ENCODE measurements at places on chromosomes 3 and 15. TPM values are rescaled to one million over a fixed set of nuclear protein-coding genes. Genes with fewer than 3 reads are reported as not detected.

DNA sequence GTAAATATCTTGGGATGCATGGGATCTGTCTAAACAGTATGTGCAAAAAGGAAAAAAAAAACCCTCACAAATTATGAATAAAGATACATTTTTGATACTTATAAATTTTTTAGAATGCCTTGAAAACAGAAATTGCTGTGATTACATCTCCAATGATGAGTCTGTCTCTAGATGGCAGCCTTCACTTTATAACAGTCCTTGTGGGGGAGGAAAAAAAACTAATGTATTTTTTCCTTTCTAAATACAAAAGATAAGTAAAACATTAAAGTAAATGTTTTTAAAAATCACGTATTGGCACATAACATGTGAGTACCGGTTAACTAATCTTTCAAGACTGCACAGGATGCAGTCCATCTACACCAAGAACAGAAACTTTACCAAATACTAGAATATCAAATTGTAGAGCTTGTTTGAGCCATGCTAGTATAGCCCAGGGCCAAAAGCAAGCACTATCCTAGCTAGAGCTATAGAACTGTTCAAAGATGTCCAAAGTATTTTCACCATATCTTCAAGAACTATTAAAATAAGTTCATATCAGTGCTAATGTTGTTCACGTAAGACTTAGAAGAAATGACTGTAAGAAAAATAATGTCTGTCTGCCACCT, 206.4 kb downstream of the STAG1 start:
- no peak overlapping the region for H3K4me3 ChIP-seq
- peak overlapping the region; percentile 55 for H3K27ac ChIP-seq
- H3K36me3 ChIP-seq: peaks cover 8% of the 10 kb centered on the region
- no peaks in the 10 kb centered on the region for H3K27me3 ChIP-seq
- peaks cover 28% of the 10 kb centered on the region for H3K4me1 ChIP-seq
- no peak for DNase-seq

- no peak for DNase-seq
- no peaks in the 10 kb centered on the region for H3K27me3 ChIP-seq
- no peak overlapping the region for H3K27ac ChIP-seq
- no peak overlapping the region for H3K4me3 ChIP-seq
Measured at GRCh38 chr3:111735243-111735758, 123.8 kb upstream of the PHLDB2 start.

Gene KLF13
- polyA plus RNA-seq: 89.9 TPM

DNA sequence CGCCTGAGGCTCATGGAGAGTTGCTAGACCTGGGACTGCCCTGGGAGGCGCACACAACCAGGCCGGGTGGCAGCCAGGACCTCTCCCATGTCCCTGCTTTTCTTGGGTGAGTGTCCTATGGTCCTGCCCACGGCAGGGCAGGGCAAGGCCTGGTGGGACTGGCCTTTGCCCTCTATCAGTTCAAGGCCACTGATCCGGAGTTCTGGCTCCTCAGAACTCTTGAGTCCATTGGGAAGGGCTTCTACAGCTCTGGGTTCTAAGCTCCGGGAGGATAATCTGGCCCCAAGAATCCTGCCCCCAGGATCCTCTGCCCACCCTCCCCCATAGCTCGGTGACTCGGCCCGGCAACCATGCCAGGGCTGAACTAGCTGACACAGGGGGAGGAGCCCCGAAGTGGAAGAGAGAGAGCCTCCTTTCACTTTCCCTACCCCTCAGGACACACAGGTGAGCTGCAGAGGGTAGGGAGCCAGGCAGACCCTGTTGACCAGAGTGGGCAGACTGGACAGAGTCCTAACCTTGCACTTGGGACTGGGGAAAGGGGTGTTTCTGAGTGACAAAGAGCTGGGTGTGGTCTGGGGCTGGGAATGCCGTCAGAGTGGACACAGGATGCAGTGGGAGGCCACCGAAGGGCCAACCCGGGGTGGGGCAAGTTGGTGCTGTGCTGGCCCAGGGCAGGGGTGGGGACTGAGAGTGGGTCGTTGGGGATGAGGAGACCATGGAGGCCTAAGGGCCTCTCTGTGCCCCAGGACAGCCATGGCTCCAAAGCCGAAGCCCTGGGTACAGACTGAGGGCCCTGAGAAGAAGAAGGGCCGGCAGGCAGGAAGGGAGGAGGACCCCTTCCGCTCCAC, 664 bp downstream of the PARP3 start:
- DNase-seq: peak; percentile 32
- H3K36me3 ChIP-seq: no peaks in the 10 kb centered on the region
- peak overlapping the region; percentile 93 for H3K4me3 ChIP-seq
- H3K4me1 ChIP-seq: peaks cover 26% of the 10 kb centered on the region
- peaks cover 2% of the 10 kb centered on the region for H3K27me3 ChIP-seq
- H3K27ac ChIP-seq: peak overlapping the region; percentile 92

- H3K4me3 ChIP-seq: no peak overlapping the region
- H3K4me1 ChIP-seq: no peaks in the 10 kb centered on the region
- H3K27ac ChIP-seq: no peak overlapping the region
- no peak for DNase-seq
Measured at GRCh38 chr3:101026881-101027280, 33.7 kb upstream of the ABI3BP start.

Gene ENTPD3
- not detected for polyA plus RNA-seq

Gene GOLGA6L24
- not detected for polyA plus RNA-seq

Gene AMT
- polyA plus RNA-seq: 8.2 TPM

DNA sequence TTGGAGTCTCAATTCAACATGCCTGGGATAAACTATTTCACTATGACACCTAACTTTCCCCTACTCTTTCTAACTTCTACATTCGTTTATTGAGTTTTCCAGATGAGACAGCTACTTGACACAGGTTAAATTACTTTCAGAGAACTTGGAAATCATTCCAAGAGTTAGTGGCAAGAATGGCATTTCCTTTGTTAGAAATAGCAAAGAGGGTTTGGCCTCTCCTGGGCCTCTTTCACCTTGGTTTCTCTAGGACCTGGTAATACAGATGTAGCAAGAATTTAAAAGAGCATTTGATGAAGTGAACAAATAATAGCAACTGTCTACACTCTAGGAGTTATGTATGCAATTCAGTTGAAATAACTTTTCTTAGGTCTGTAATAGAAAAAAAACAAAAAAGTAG, 748.9 kb downstream of the MECOM start:
- DNase-seq: no peak
- H3K4me3 ChIP-seq: no peak overlapping the region
- no peaks in the 10 kb centered on the region for H3K4me1 ChIP-seq
- no peaks in the 10 kb centered on the region for H3K36me3 ChIP-seq
- no peak overlapping the region for H3K27ac ChIP-seq
- no peaks in the 10 kb centered on the region for H3K27me3 ChIP-seq

DNA sequence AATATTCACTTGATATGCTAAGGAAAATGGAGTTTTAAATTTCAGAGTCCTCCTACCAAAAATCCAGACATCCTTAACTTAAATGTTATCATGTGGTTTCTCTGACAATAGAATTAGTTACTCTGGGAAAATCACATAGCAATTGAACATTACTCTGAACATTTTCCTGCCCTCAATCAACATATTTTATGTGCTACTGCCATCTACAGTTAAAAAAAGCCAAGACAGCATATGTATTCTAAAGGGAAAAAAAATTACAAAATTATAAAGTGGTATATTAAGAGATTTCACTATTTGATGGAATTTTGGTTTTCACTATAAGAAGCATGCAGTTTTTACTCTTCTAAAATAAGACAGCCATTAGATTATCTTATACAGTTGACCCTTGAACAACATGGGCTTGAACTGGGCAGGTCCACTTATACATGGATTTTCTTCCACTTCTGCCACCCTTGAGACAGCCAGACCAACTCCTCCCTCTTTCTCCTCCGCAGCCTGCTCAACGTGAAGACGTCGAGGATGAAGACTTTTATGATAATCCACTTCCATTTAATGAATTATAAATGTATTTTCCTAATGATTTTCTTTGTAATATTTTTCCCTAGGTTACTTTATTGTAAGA, 122.3 kb downstream of the ATP1B3 start:
- DNase-seq: no peak
- H3K27me3 ChIP-seq: no peaks in the 10 kb centered on the region
- H3K36me3 ChIP-seq: peaks cover 4% of the 10 kb centered on the region
- H3K4me3 ChIP-seq: no peak overlapping the region
- H3K27ac ChIP-seq: no peak overlapping the region

Gene VPS33B
- polyA plus RNA-seq: 4.7 TPM

- no peak for DNase-seq
- H3K27ac ChIP-seq: no peak overlapping the region
- no peaks in the 10 kb centered on the region for H3K4me1 ChIP-seq
- H3K36me3 ChIP-seq: no peaks in the 10 kb centered on the region
Measured at GRCh38 chr3:128503751-128504532, 10.9 kb upstream of the GATA2 start.

DNA sequence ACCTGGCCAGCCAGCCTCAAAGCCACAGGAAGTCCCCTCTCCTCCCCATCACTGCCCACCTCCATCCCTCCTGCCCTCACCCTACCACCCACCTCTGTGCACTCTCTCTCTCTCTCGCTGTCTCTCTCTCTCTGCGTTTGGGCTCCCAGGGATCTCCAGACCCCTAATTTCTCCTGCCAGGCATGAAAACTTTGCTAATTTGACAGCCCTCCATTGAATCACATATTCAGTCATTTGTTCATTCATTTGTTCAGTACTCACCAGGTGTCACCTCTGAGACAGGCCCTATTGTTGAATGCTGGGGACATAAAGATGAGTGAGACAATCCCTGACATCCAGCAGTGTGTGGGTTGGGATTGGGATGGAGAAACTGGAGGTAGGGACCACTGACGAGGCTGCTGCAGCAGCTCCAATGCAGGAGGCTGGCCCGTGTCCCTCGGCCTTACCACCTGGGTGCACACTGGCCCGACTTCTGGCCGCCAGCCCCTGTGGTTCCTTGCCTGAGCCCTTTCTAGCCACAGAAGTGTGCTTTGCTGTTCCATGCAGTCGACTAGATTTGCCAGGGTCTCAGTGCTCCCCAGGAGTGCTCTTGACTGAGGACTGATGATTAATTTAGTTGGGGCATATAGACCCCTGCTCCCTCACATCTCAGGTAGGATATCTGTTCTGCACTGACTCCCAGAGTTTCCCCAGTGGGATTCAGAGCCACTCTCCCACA, 38.6 kb upstream of the TSEN2 start:
- H3K36me3 ChIP-seq: no peaks in the 10 kb centered on the region
- H3K4me1 ChIP-seq: no peaks in the 10 kb centered on the region
- H3K27me3 ChIP-seq: peaks cover 11% of the 10 kb centered on the region

DNA sequence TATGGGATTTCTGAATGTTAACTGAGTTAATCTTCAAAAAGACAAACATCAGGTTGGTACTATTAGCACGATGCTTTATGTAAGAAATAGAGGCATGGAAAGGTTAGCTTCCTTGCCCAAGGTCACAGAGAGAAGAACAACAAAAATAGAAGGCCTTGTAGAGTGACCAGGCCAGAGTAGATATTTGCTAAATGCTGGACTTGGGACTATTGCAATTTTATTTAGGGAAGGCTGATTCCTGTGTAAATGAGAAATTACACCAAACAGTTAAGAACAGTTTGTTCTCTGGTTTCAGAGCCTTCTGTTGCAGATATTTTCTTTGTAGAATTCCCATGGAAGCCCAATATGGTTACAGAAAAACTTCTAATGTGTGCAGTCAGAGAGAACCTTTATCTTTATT, 16.4 kb upstream of the SLITRK3 start:
- H3K27ac ChIP-seq: no peak overlapping the region
- H3K27me3 ChIP-seq: no peaks in the 10 kb centered on the region
- H3K36me3 ChIP-seq: no peaks in the 10 kb centered on the region
- H3K4me3 ChIP-seq: no peak overlapping the region
- H3K4me1 ChIP-seq: no peaks in the 10 kb centered on the region

DNA sequence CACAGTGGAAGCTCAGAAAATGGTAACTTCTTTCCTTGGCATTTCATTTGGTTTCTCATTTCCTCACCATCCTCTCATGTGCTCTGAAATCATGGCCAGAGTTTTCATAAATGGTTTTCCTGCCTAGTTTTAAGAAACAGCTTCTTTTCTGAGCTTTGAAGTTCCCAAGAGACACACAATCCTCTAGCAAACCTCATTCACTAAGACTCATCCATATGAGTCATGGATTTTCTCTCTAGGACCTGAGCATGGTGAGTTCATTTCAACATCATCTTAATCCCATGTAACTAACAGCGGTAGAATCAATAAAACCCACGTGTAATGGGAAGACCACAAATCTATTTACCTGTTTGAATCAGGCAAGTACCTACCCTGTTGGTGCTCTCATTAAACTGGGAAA, 274.5 kb upstream of the LRTM1 start:
- H3K27me3 ChIP-seq: no peaks in the 10 kb centered on the region
- DNase-seq: no peak
- H3K36me3 ChIP-seq: no peaks in the 10 kb centered on the region

GRCh38 chr3:175601521-175601920, 742.4 kb downstream of the NAALADL2 start:
- H3K27me3 ChIP-seq: no peaks in the 10 kb centered on the region
- peaks cover 4% of the 10 kb centered on the region for H3K36me3 ChIP-seq
- no peak overlapping the region for H3K27ac ChIP-seq
- H3K4me1 ChIP-seq: no peaks in the 10 kb centered on the region
- no peak overlapping the region for H3K4me3 ChIP-seq

Gene CCR1
- 11.5 TPM for polyA plus RNA-seq

DNA sequence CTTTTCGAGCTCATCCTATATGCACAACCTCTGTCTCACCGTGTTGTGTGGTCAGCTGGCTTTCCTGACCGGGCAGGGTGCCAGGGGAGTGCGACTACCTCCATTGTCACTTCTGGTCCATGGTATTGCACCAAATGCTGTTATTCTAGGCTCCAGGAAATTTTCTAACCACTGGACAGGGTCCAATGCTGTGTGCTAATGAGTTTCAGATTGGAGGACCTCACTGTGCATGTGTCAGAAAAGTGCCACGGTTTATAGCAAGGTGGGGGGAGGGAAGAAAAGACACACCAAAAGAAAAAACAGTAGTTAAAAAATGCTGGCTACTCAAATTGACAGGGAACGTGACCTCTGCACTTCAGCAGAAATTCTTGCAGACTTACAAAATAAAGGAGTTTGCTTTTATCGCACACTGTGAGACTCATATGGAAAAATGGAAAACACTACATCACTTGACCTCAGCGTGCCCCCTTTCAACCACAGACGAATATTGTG, 480.1 kb downstream of the FOXP1 start:
- no peak for DNase-seq
- peaks cover 96% of the 10 kb centered on the region for H3K4me1 ChIP-seq
- no peak overlapping the region for H3K4me3 ChIP-seq
- H3K27me3 ChIP-seq: no peaks in the 10 kb centered on the region
- no peaks in the 10 kb centered on the region for H3K36me3 ChIP-seq

DNA sequence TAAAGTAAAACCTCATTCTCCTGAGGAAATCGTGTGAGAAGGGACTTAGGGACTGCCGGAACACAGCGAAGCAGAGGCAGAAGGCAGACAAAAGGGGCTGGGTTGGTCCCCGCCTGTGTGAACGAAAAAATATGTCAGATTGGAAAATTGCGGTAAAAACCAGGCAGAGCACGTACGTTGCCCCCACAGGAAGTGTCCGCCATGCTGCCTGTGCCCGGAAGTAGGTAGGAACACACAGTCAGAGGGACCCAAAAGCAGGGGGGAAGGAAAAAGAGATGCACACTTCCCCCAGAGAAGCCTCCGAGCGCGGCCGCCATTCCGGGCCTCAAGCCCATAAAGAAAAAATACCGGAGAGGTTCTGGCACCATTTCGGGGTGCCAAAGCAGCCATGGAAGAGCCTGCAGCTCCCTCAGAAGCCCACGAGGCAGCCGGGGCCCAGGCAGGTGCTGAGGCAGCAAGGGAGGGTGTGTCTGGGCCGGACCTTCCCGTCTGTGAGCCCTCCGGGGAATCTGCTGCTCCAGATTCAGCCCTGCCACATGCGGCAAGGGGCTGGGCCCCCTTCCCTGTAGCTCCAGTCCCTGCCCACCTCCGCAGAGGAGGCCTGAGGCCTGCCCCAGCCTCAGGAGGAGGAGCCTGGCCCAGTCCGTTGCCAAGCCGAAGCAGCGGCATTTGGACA, at the start of gene MKRN3:
TSS of gene MKRN3 (plus strand) at position 280 of the 676 bp plus-strand sequence. CDS start at position 389, 109 bp downstream.
- H3K27ac ChIP-seq: peak within 1 kb of the TSS; percentile 59
- DNase-seq: peak; percentile 7
- peaks cover 4% of the 10 kb centered on the region for H3K27me3 ChIP-seq

Data from immature natural killer cell (primary cell).